Stimulated activated CD8-positive, alpha-beta memory T cell treated with anti-CD3 and anti-CD28 coated beads, Interleukin-7, amount 100 ng/mL, for 48 hours (primary cell): ENCODE measurements at places on chromosomes 12 and 14.

- DNase-seq = no peak
Observed at GRCh38 chr12:54240129-54240528, 39.8 kb downstream of the CBX5 start.

GRCh38 chr14:35965400-35965799, 139.3 kb downstream of the BRMS1L start:
- DNase-seq = no peak

- DNase-seq = no peak
Observed at GRCh38 chr12:26271889-26272492, 76.6 kb downstream of the SSPN start.

DNA sequence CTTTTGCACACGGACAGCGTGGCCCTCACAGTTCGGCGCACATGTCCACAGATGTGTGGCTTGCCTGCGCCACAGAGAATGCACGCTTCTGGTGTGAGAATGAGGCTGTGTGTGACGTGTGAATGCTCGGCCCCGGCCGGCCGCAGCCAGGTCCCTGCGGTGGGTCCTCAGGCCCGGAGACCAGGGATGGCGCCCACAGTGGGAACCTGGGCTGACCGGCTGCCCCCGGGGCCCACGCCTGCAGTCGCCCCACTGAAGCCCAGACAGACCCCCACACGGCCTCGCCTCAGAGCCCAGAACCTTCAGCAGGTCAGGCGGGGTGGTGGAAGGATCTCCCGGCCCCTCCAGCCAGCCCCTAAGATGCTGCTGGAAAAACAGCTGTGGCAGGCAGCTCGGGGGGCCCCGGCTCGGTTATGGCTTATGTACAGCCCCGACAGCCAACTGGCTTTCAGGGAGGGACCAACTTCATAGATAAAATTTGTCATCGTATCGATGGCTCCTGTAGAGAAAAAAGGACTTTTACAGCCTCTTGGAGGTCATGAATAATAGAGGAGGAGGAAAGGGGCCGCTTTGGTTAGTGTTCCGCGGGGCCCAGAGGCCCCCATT, 4.5 kb upstream of the C14orf180 start:
- DNase-seq = no peak

DNA sequence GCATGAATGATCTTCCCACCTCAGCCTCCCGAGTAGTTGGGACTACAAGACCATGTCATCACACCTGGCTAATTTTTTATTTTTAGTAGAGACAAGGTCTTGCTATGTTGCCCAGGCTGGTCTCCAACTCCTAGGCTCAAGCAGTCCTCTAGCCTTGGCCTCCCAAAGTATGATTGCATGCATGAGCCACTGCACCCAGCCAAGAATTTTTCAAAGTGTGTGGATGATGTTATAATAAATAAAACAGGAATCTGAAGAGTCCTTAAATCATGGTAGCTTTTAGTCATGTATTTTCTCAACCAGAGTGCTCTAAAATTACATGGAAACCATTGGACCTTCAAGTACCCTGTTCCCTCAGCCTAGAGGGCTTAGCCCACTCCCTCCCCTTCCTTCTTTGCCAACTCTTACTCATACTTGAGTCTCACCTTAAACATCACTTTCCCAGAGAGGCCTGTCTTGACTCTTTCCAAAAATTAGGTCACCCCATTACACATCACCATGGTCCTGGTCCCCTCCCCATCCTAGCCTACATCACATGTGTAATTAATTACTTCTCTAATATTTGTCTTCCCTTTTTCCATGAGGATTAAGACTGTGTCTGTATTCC, 52.2 kb upstream of the BICDL1 start:
- DNase-seq = no peak

DNA sequence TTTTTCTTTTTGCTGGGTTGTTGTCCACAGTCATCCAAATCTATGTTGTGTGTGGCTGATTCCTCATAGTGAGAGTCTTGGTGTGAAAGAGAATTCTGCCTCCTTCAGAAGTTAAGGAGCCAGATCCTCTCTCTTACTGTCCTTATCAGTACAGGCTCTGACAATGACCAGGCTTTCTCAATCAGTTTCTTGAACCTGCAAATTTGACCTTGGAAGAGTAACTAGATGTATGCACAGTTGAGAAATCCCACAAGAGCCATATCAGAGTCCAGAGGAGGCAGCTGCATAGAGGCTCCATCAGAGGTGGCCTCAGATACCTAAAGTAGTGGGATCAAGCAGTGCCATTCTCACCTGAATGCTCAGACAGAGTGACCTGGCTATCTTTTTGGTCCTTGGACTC, 5.5 kb upstream of the GALC start:
- no peak for DNase-seq

GRCh38 chr12:97555547-97556187, 93.1 kb downstream of the RMST start:
- no peak for DNase-seq

GRCh38 chr14:53634793-53635192, 321.8 kb downstream of the BMP4 start:
- DNase-seq = no peak

GRCh38 chr14:35335388-35336092, 43.4 kb downstream of the PSMA6 start:
- no peak for DNase-seq

DNA sequence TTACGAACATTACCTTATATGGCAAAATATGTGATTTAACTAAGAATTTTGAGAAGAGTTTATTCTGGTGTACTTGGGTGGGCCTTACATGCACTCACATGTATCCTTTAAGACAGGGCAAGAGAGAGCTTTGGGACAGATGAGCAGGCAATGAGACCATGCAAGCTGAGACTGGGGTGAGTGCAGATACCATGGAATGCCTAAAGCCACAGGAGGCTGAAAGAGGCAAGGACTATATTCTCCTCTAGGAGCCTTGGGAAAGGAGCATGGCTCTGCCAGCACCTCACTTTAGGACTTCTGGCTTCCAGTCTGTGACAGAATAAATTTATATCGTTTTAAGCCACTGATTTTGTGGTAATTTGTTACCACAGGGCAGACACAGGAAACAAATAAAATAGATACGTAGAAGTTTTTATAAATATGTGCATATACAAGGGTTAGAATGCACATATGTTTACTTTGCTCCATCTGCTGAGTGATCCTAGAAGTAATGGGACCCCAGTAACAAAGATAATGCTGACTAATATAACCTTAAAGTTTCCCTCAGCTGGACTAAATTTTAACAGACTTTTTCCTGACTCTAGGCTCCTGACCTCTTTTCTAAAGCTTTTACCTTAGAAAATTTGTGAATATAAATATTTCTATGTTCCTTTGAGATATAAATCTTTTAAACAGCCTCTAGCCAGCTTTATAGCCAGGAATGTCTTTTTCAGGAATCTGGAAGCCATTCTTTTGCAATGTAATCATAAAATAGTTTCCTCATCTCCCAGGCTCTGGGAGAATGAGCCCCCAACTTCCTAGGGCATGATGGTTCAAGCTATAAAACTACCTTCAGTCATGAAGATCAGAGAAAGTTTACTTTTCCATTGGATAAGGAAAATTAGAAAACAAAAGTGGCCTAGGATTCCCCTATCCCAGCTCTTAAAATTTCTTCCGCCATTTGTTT, 216.8 kb downstream of the PPFIA2 start:
- no peak for DNase-seq

DNA sequence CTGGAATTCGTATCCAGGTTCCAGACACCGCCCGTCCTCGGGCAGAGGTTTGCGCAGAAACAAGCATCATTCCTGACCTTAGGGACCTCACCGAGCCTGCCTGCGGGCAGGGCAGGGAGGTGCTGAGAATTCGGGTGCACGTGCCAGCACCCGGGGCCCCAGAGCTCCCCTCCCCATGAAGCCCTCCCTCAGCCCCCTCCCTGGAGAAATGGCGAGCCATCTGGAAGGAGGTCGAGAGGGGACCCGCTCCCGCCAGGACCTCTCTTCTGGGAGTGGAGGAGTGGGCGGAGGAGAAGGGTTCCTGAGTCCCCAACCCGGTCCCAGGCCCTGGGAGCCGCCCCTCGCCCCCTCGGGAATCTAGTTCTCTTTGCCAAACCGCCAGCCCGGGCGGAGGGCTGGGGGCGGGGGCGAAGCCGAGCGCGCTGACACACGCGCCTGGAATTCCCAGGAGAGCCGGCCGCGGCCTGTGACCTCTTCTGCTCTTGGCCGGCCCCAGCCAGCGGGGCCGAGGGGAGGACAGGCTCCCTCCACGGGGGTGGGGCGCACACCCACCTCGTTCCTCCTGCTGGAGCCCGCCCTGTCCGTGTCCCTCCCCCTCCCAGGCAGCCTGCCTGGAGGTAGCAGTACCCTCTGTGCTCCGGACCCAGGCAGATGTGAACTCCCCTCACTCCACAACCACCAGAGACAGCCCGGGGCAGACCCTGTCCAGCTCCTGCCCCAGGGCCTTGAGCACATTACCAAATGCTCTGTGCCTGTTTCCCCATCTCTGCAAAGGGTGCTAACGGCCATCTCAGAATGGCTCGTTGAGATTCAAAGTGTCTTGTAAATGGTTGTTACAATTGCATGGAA, 23.0 kb upstream of the GPR132 start:
- DNase-seq = no peak

GRCh38 chr14:104094056-104094708, 8.7 kb downstream of the ASPG start:
- no peak for DNase-seq

GRCh38 chr12:122983789-122984515, 3.5 kb downstream of the ARL6IP4 start:
- DNase-seq = no peak

DNA sequence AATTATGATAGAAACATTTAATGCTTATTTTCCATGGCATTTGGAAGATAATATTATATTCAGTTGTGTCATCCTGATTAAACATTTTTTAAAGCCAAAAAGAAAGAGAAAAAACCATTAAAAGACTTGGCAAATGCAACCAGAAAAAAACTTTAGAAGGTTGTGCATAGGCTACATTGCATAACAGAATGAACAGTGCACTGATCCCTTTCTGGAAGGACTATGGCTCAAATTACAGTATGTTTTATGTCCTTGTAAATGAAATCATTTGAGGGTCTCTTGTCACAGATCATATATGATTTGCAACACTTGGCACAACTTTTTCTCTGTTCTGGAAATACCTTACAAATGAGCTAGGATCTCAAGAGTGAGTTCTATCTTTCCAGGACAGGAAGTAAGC, 275.2 kb upstream of the FLRT2 start:
- DNase-seq = no peak

DNA sequence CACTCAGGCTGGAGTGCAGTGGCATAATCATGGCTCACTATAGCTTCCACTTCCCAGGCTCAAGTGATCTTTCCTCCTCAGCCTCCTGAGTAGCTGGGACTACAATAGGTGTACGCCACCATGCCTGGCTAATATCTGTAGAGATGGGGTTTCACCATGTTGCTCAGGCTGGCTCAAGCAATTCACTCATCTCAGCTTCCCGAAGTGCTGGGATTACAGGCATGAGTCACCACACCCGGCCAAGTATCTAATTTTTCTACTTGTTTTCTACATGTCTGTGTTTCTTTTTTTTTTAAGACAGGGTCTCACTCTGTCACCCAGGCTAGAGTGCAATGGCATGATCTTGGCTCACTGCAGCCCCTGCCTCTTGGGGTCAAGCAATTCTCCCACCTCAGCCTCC, 119.7 kb upstream of the MED13L start:
- DNase-seq = no peak

GRCh38 chr12:57707250-57707649, 13.3 kb downstream of the OS9 start:
- no peak for DNase-seq

DNA sequence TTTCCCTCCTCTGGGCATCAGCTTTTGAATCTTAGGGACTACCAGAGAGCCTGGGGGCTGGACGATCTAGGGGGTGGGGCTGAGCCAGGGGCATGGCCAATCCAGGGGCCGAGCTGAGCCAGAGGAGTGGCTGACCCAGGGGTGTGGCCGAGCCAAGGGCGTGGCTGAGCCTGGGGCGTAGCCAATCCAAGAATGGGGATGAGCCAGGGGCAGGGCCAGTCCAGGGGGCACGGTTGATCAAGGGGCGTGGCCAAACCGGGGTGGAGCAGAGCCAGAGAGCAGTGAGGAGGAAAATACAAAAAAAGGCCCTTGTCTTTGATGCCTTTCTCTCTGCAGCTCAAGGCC, 219.3 kb upstream of the NOS1 start:
- no peak for DNase-seq

- DNase-seq = no peak
Observed at GRCh38 chr12:2363836-2364609, 311.2 kb downstream of the CACNA1C start.

DNA sequence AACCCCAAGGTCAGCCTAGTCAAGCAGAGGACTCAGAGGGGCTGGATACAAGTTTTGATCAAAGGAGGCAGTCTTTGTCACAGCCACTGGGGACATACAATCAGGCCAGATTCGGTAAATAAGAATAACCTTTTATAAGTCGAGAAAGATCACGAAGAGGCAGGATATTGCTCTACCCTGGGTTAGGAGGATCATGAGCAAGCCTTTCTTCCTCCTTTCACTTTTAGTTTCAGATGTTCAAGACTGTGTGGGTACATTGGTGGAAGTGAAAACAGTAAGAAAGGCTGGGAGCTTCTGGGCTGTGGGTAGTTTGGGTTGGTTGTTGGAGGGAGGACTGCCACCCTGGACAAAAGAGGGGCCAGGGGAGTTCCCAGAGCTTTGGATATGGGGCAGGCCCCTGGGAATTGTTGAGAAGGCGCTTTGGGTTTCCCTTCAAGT, 127.7 kb downstream of the SNAPC1 start:
- DNase-seq = peak; percentile 6

DNA sequence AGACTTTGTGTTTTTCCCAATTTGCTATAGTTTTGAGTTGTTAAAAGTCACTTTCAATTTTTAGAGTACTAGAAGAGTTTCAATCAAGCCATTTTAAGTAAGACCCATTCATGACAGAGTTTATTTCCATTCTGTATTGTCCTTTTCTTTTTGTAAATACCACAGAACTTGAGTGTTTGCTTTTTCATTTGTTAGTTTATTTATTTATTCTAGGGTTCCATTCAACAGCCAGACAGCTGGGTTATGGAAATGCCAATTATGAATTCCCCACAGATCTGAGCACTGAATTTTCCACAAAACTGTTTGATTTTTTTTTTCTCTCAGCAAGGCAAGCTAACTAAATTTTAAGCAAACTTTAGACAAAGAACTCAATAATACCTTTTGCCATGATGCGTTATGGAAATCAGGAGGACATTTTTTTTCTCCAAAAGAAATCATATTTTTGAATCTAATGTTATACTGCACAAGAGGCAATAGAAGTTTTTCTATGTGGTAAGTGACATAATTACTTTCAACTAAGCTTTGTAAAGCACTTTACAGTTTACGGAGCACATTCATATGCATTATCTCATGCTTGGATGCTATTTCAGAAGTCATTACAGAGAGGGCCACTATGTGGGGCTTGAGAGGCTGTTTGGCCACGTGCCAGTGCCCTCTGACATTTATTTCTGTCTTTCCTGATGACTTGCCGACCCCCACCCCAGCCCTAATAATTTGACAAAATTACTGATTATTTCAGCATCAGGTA, 181.5 kb downstream of the VRK1 start:
- DNase-seq = no peak

GRCh38 chr12:75120311-75120711, 89.3 kb downstream of the KCNC2 start:
- no peak for DNase-seq

DNA sequence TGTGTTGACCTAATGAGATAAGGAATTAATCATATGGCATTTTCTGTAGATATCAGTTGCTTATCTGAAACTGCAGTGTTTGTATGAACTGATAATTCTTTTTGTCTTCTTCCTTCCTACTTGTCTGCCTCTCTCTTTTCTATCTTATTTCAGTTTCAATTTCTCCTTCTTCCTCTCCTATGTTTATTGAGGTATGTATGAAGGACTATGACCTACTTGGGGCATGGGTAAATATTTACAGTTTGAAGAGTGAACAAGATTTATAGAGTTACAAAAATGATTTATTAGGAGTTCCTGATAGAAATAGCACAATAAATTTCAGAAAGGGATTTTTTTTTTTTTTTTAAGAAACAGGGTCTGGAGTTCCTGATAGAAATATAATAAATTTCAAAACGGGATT, 88.7 kb upstream of the MUCL1 start:
- no peak for DNase-seq
